ENCODE measurements at places on chromosomes 7 and 10. TPM values are rescaled to one million over a fixed set of nuclear protein-coding genes. Genes with fewer than 3 reads are reported as not detected.

DNA sequence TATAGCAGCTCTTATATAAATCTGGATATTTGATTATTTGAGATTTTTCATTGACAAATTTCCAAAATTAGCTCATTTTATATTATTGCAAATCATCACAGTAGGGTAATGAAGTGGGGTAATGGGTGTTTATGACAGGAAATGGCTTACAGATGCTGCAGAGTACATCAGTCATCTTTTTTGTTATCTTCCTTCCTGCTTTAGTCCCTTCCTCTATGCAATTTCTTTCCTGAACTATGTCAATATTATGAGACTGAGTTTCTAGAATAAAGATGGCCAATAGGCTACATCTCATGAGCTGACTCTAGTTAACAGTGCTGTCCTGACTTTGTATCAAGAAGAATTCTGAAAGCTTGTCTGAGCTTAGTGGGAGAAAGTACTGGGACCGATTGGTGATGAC, 244.5 kb downstream of the XPNPEP1 start:
- DNase-seq, result no peak

GRCh38 chr10:101182936-101183335, 46.3 kb downstream of the LBX1 start:
- no peak for DNase-seq

The PDE6C gene
- total RNA-seq, result not detected

The PRPS1L1 gene
- total RNA-seq, result not detected

The DPP6 gene
- 28.8 TPM for total RNA-seq

- no peak for DNase-seq
These were observed 8.6 kb downstream of the YAE1 start for GRCh38 chr7:39574673-39575349.

DNA sequence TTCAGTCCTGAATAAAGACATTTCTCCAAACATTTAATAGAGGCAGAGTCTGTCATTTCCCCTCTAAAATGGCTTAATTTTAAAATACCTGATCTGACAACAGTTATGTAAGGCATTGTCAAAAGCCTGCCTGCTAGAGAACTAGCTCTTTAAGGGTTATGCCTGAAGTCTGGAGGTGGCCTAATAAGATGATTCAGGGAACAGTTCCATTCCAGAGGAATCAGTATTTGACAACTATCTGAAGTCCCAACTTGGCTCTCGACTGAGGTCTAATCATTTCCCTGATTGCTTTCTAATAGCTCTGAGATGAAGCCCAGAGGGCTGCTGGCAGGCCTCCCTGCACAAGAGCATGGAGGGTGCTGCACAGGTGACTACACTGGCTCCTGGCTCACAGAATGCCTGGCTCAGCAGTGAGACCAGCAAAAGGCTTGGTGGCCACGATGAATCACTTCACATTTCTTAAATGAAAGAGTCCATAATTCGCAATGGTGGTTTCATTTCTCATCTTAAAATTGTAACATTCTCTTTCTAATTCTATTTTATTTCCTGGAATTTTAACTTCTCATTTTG, 509.6 kb upstream of the POM121L12 start:
- no peak for DNase-seq

The NODAL gene
- total RNA-seq, result not detected

The TAS2R41 gene
- total RNA-seq, result not detected

DNA sequence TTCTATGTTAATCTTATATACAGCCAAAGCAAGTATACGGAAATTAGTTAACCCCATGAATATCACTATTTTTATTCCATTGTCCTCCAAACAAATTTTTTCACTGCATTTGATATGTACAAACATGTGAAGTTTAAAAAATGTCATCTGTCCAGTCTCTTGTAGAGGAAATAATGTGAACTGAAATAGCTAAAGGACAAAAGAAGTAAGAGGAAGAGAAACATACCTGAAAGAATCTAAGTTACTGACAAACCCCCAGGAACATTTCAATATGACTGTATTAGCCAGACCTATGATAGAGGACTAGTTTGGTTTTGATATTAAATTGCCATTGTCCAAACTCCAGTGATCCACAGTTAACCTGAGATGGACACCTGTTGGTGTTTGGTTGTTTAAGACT, 80.6 kb downstream of the NRCAM start:
- no peak for DNase-seq

DNA sequence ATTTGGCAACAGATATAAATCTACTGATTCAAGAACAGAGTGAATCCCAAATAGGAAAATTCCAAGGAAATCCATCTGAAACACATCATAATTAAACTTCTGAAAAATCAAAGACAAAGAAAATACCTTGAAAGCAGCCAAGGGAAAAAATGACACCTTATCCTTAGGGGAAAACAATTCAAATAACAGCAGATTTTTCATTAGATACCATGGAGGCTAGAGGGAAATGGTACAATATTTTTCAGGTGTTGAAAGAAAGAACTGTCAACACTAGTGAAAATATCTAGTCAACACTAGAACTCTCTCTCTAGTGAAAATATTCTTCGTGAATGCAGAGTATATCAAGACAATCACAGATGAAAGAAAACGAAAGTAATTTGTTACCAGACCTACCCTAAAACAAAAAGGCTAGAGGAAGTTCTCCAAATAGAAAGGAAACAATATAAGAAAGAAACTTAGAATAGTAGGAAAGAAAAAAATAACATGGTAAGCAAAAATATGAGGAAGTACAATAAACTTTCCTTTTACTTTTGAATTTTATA, 5.7 kb upstream of the FAM241B start:
- no peak for DNase-seq

The HMX2 gene
- not detected for total RNA-seq

GRCh38 chr7:129412501-129412900, 21.7 kb upstream of the STRIP2 start:
- DNase-seq, result no peak

DNA sequence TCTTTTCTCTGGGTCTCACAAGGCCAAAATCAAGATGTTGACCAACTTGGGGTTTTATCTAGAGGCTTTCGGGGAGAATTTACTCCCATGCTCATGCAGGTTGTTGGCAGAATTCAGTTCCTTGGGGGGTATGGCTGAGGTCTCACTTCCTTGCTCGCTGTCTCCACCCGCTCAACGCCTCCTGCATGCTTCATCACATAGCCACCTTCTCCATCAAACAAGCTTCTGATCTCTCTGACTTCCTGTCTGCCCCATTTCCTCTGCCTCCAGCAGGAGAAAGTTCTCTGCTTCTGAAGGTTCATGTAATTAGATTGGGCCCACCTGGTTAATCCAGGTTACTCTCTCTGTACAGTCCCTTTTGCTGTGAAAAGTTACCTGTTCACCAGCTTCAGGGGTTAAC, 179.1 kb upstream of the FZD1 start:
- DNase-seq, result no peak

DNA sequence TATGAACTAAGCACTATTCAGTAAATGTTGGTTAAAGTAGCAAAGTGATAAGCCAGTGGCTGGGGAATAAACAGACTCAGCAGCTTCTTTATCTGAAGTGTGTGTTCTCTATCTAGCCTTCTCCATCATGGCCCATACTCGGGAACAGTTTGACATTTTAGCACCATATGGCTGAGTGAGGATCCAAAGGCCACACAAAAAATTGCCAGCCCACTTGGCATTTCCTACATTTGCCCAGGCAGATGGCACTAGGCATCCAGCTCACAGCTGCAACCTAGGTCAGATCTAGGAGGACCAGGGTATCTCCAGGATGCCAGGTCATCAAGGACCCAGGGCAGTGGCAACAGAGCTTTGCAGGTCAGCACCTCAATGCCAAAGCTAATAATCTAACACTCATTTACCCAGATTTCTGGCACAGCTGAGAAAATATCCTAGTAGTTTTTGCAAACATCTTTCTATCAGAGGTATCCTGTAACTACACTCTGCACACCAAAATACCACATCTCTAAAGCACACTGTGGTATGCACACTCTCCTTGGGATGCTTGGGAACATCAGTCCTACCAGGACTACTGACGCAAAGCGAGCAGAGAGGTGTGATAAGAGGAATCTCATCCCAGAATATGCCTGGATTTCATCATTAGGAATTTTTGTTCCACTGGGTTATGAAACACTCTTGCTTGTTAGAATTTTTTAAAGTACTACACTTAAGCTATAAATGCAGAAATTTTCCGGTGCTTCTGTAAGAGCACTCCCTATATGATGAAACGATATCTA, 61.7 kb downstream of the DOCK4 start:
- DNase-seq, result no peak

The HTR5A gene
- total RNA-seq, result not detected

The GPRIN2 gene
- 1.3 TPM for total RNA-seq
